HT1080 (cell line): ENCODE measurements at places on chromosomes 12 and 14. TPM values are rescaled to one million over a fixed set of nuclear protein-coding genes. Genes with fewer than 3 reads are reported as not detected.

Gene DLGAP5
- 42.8 and 53.6 TPM in 2 replicates for total RNA-seq

Gene CRIP1
- 1.8 TPM in 1 of 2 replicates, not detected in the other for total RNA-seq

Gene GALNT6
- 58.9 and 60.2 TPM in 2 replicates for total RNA-seq

Gene BCAT1
- total RNA-seq: 90.0 and 106 TPM in 2 replicates

Gene KRT71
- not detected in 2 replicates for total RNA-seq

Gene TAS2R8
- not detected in 2 replicates for total RNA-seq

Gene DIO2
- total RNA-seq: 0.61 and 0.90 TPM in 2 replicates

Gene KLRF1
- not detected in 2 replicates for total RNA-seq

Gene ACIN1
- total RNA-seq: 78.0 and 89.7 TPM in 2 replicates

Gene ANO4
- total RNA-seq: 0.26 TPM in 1 of 2 replicates, not detected in the other

Gene SERPINA9
- total RNA-seq: not detected in 2 replicates

Gene TMPRSS12
- not detected in 2 replicates for total RNA-seq

Gene ESR2
- 0.10 TPM in 1 of 2 replicates, not detected in the other for total RNA-seq

Gene ZNF219
- 15.0 and 18.7 TPM in 2 replicates for total RNA-seq

Gene RHEBL1
- 5.1 and 5.2 TPM in 2 replicates for total RNA-seq

Gene TMEM63C
- total RNA-seq: not detected in 2 replicates

Gene LPAR5
- 0.27 and 0.29 TPM in 2 replicates for total RNA-seq

Gene CLEC6A
- total RNA-seq: not detected in 2 replicates

Gene NPFF
- total RNA-seq: not detected in 2 replicates

Gene PTGES3
- total RNA-seq: 124 and 305 TPM in 2 replicates

Gene SRRM4
- not detected in 2 replicates for total RNA-seq

Gene KRT77
- not detected in 2 replicates for total RNA-seq

Gene HCAR1
- 0.02 TPM in 1 of 2 replicates, not detected in the other for total RNA-seq

Gene GPRC5A
- 19.8 and 21.7 TPM in 2 replicates for total RNA-seq

Gene NOVA1
- not detected in 2 replicates for total RNA-seq

Gene RBM25
- total RNA-seq: 35.0 and 50.4 TPM in 2 replicates

Gene OR6C2
- not detected in 2 replicates for total RNA-seq

Gene PRICKLE1
- 5.6 and 8.6 TPM in 2 replicates for total RNA-seq

Gene LRRIQ1
- total RNA-seq: 0.06 TPM in 1 of 2 replicates, not detected in the other

Gene GPR84
- not detected in 2 replicates for total RNA-seq

Gene MIPOL1
- 7.7 and 8.1 TPM in 2 replicates for total RNA-seq

Gene PSMA6
- 343 and 354 TPM in 2 replicates for total RNA-seq

Gene TAS2R46
- not detected in 2 replicates for total RNA-seq

Gene SLC7A7
- total RNA-seq: 1.1 and 2.0 TPM in 2 replicates

Gene RFX4
- not detected in 2 replicates for total RNA-seq

Gene BDKRB1
- 0.43 TPM in 1 of 2 replicates, not detected in the other for total RNA-seq

Gene NID2
- 1.6 and 2.2 TPM in 2 replicates for total RNA-seq

Gene FAM181A
- total RNA-seq: not detected in 2 replicates

Gene GALNT16
- total RNA-seq: 7.8 and 12.6 TPM in 2 replicates

Gene CLEC1A
- total RNA-seq: not detected in 2 replicates

Gene DIABLO
- total RNA-seq: 58.9 and 65.9 TPM in 2 replicates

Gene CCDC175
- total RNA-seq: not detected in 2 replicates

Gene MTERF2
- 4.5 and 4.6 TPM in 2 replicates for total RNA-seq

Gene ARL1
- total RNA-seq: 54.1 and 63.6 TPM in 2 replicates

Gene CAND1
- 100 and 123 TPM in 2 replicates for total RNA-seq

Gene CIROP
- not detected in 2 replicates for total RNA-seq

Gene CARMIL3
- total RNA-seq: 0.07 and 0.11 TPM in 2 replicates

Gene ZDHHC22
- 0.10 TPM in 1 of 2 replicates, not detected in the other for total RNA-seq

Gene AJUBA
- total RNA-seq: 89.2 and 89.8 TPM in 2 replicates

Gene IKZF4
- total RNA-seq: 0.80 and 1.9 TPM in 2 replicates

Gene KRT85
- total RNA-seq: not detected in 2 replicates

Gene ZC2HC1C
- total RNA-seq: 1.4 TPM in 1 of 2 replicates, not detected in the other

Gene C3AR1
- total RNA-seq: 1.9 and 3.1 TPM in 2 replicates
